A172 (cell line): ENCODE measurements at places on chromosomes 5 and 9.

DNA sequence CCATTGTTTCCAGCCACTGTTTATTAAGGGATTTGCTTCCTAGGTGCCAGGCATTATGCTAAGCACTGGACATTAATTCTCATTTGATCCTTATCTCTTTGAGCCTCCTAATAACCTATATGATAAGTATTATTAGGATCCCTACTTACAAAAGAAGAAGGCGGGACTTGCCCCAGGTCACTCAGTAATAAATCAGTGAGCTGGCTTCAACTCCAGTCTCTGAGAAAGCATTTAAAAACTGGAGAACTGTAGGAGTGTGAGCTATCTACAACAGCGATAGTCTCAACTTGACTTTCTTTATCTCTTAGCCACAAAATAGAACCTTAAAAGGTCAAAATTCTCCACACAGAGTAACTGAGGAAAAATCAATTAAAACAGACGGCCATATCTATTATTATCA, 155.0 kb downstream of the GNAQ start:
- DNase-seq = no peak

- DNase-seq = peak; percentile 80
Observed at GRCh38 chr9:136644593-136645351, 17.9 kb upstream of the EGFL7 start.

DNA sequence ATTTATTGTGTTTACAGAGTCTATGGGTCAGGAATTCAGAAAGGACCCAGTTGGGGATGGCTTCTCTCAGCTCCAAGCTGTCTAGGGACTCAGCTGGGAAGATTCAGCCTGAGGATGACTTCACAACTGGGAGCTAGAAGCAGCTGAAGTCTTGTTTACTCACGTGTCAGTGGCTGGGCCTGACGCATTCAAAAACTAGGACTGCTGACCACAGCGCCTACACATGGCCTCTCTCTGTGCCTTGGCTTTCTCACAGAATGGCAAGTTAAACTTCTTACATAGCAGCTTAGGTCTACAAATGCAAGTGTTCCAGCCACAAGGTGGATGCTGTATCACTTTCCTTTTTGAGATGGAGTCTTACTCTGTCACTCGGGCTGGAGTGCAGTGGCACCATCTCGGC, 16.3 kb upstream of the PPP2CA start:
- peak; percentile 31 for DNase-seq

- DNase-seq = no peak
Observed at GRCh38 chr5:160837749-160838593, 14.0 kb downstream of the ATP10B start.

DNA sequence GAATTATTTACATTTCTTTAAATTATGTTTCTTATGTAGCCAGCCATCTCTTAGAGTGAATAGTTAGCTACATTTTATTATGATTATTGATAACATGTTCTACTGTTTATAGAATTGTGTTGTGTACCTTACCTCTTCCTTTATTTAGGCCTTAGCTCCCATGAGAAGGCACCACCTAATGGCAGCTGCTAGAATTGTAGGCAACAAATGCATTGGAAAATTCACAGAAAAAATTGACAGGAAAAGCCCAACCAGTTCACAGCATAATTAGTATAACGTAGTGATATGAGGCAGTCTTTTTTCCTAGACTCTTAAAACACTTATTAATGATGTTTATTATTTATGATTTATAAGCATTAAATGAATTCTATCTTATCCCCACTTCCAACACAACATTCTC, 175.8 kb downstream of the WDR70 start:
- DNase-seq = no peak

- no peak for DNase-seq
Observed at GRCh38 chr5:39605145-39605544, 180.4 kb upstream of the DAB2 start.

DNA sequence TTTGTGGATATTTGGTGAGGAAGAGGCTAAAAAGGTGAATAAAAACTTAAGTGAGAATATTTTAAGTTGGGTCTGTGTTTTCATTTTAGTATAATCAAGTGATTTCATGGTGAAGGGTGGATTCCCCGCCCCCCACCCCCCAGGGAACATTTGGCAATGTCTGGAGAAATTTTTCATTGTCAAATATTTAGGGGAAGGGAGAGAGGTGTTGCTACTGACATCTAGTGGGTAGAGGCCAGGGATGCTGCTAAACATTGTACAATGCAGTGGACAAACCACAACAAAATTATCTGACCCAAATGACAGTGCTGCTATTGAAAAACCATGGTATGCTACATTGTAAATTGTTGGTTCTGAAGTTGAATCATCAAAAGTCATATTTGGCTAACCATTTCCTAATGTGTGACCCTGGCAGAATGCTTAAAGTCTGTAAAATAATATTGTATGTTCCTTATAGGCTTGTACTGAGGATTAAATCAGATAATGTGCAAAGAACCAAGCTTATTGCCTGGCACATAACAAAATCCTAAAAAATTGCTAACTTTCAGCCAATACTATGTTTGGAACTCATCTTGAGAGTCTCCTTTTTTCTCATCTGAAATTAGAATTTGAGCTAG, 5.6 kb downstream of the C5orf24 start:
- DNase-seq = peak; percentile 63

- DNase-seq = no peak
Observed at GRCh38 chr5:57448751-57449150, 33.9 kb downstream of the ACTBL2 start.

DNA sequence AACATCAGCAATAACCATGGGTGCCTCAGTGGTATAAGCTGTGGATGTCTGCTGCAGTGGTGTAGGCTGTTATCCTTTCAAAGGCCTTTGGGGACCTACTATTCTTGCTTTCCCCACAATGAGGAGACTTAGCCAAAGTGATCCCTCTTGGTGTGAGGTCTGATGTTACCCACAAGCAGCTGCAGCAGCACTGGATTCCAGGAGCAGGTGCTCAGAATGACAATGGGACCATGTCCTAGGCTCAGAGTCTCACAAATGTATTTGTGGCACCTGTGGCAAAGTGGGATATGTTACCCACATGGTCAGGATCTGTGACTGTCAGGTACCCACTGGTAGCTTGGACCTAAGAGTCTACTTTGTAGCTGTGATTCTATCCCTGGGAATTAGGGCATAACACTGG, 70.4 kb downstream of the RNF130 start:
- no peak for DNase-seq

DNA sequence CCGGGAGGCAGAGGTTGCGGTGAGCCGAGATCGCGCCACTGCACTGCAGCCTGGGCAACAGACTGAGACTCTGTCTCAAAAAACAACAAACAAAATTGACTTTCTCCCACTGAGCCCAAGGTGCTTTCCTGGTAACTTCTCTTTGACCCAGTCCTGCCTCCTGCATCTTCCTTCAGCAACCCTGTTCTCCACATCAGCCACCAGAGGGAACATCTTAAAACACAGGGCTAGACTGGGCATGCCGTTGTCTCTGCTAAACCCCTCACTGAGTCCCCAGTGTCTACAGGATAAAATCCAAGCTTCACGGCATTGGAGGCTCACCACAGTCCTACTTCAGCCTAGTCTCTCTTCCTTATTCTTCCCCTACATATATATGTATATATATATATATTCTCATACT, 39.8 kb upstream of the KCNMB1 start:
- peak; percentile 11 for DNase-seq

GRCh38 chr5:116480894-116481510, 93.6 kb downstream of the SEMA6A start:
- DNase-seq = no peak

DNA sequence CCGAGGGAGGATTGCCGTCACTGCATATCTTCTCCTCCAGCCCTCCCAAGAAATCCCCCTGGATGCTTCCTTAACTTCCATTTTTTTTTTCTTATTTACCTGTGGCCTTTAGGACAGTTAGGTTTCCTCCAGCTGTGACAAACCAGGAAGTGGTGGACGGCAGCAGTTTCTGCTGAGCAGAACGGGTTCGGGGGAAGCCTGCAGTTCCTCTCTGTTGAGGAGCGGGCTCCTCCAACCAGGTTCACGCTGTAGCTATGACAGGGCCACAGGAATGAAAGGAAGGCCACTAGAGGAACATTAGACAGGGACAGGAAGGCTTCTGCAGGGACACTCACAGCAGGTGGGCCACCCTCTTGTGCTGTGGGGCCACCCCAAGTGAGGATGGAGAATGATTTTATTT, 76.7 kb upstream of the SYK start:
- DNase-seq = no peak

GRCh38 chr5:54521856-54522479, 4.4 kb downstream of the SNX18 start:
- no peak for DNase-seq

GRCh38 chr5:100311806-100312205, 223.4 kb upstream of the FAM174A start:
- peak; percentile 26 for DNase-seq

GRCh38 chr9:37148181-37148580, 27.8 kb downstream of the ZCCHC7 start:
- DNase-seq = no peak
